ENCODE measurements at places on chromosomes 1 and 21. TPM values are rescaled to one million over a fixed set of nuclear protein-coding genes. Genes with fewer than 3 reads are reported as not detected.
A peak's percentile ranks its signal among the peaks of the same experiment; 100 is the strongest.

Gene MATN1
- 0.98 TPM for polyA plus RNA-seq

Gene C1QB
- 24.4 TPM for polyA plus RNA-seq

Gene AIRE
- polyA plus RNA-seq, result 0.11 TPM

Gene RORC
- polyA plus RNA-seq, result 5.8 TPM

- peak; percentile 27 for DNase-seq
Observed at GRCh38 chr1:170213596-170213995, 67.8 kb downstream of the NTMT2 start.

DNA sequence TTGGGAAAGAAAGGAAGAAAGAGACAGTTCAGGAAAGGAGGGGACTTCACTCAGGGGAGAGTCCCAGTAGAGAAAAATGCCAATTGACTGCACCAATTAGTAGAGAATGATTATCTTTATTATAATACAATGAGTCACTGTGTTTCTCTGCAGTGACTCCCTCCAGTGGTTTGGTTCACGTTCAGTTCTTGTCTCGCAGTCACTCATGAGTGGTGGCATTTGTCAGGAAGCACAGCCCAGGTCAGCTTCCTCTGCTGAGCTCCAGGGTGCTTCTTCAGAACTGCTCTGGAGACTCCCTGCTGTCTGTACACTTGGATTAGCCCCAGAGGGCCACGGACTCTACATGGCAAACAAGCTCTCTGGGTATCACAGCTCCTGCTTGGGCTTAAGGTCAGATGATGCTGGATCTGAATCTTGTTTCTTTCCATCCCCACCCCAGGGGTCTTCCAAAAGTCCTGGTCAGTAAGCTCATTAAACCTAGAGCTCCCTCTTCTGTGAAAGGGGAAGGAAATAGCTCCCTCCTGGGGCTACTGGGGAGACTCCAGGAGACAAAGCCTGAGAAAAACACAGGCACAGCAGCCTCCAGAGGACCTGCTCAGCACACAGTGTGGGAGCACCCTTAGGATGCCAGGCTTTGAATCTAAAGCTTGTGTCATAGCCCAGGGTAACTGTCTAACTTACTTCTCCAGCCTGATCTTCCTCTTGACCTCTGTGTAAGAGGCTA lies 619.0 kb downstream of the AJAP1 start:
- DNase-seq, result no peak

GRCh38 chr1:116243333-116244054 lies 129.6 kb upstream of the ATP1A1 start:
- no peak for DNase-seq

DNA sequence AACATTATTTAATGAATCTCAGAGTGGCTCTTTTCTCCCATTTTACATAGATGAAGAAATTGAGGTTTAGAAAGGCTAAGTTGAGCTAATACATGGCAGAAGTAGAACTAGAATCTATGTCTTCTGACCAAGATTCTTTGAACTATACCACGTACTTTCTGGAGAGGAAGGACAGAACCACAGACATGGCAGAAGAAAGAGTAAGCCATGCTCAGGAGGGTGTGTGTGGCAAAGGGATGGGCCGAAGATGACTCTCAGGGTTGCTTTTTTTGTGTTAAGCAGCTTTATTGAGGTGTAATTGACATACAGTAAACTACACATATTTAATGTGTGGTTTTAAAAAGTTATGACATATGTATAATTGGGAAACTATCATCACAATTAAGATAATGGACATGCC lies 69.5 kb downstream of the PEX14 start:
- DNase-seq, result no peak
